ENCODE measurements at places on chromosomes 7 and 10.

- no peak for DNase-seq
Observed at GRCh38 chr7:44969701-44970522, 8.9 kb downstream of the MYO1G start.

GRCh38 chr10:53387562-53387961, 615.0 kb upstream of the MBL2 start:
- no peak for DNase-seq

DNA sequence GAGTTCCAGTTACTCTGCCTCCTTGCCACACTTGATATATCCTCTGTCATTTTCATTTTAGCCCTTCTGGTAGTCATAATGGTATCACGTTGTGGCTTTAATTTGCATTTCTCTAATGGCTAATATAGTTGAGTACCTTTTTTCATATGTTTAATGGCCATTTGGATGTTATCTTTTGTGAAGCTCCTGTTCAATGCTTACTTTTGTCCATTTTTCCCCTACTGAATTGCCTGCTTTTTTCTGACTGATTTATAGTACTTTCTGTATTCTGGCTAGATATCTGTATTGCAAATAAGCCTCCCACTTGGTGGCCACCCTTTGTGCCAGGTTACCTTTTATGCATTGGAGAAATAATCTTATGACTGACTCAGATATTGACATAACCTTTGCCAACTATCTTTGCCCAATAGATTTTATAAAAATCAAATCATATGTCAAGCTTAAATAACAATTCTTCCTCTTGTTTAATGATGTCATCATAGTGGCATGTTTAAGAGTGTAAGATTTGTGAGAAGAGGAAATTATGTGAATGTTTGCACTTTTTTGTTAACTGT, 50.6 kb downstream of the PRPF18 start:
- DNase-seq = no peak

DNA sequence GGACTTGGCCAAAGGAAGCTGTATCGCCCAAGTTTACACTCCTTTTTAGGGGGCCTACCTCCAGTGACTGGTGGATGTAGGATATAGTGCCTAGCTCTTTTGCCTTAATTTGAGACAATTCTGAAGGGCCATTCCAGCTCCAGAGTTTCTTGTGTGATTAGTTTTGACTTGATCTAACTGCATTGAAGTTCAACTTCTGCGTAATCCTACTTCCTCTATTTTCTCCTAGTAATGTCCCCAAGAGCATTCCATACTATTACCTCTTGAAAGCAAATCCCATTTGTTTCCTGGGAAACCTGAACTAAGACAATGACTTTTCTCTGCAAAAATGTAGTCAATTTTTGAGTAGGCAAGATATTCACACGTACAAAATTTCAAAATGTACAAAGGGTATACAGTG, 4.7 kb upstream of the H2AZ2 start:
- no peak for DNase-seq

- no peak for DNase-seq
Observed at GRCh38 chr7:105298439-105298894, 90.3 kb downstream of the SRPK2 start.

- DNase-seq = no peak
Observed at GRCh38 chr10:74748468-74749031, 77.8 kb upstream of the KAT6B start.

- DNase-seq = no peak
Observed at GRCh38 chr10:62352356-62352970, 21.7 kb upstream of the ZNF365 start.
